ENCODE measurements at places on chromosomes 1 and 21.

GRCh38 chr1:228090613-228091081 is 8.1 kb downstream of the ARF1 start:
- no peak for DNase-seq

- DNase-seq = no peak
Measured at GRCh38 chr1:65949230-65949626, 156.5 kb downstream of the PDE4B start.

DNA sequence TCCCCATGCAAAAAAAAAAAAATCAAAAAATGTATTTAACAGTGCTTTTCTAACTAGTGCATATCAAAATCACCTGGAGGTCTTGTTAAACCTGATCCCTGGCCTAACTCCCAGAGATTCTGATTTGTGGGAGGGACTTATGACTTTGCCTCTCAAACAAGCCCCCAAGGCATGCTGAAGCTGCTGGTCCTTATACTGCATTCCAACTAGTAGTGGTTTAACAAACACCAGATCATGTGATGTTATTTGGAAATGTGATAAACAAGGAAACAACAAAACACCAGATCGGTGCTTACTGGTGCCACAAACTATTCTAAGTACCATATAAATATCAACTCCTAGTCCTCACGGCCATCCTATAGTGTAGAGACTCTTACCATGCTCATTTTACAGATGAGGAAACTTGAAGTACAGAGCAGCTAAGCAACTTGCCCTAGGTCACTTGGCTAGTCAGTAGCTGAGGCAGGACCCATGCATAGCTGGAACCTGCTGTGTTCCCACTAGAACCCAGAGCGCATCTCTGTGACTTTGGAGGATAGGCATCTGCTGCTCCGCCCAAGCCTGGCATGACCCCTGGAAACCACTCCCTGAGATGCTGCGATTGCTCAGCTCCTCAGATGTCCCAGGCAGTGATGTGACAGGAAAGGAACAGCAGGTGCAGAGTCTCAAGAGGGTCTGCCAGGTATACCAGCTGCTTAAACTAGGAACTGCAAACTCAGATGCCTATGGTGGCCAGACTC is 38.1 kb downstream of the SOX13 start:
- DNase-seq = no peak

GRCh38 chr1:198096390-198096789 is 60.4 kb upstream of the NEK7 start:
- no peak for DNase-seq

DNA sequence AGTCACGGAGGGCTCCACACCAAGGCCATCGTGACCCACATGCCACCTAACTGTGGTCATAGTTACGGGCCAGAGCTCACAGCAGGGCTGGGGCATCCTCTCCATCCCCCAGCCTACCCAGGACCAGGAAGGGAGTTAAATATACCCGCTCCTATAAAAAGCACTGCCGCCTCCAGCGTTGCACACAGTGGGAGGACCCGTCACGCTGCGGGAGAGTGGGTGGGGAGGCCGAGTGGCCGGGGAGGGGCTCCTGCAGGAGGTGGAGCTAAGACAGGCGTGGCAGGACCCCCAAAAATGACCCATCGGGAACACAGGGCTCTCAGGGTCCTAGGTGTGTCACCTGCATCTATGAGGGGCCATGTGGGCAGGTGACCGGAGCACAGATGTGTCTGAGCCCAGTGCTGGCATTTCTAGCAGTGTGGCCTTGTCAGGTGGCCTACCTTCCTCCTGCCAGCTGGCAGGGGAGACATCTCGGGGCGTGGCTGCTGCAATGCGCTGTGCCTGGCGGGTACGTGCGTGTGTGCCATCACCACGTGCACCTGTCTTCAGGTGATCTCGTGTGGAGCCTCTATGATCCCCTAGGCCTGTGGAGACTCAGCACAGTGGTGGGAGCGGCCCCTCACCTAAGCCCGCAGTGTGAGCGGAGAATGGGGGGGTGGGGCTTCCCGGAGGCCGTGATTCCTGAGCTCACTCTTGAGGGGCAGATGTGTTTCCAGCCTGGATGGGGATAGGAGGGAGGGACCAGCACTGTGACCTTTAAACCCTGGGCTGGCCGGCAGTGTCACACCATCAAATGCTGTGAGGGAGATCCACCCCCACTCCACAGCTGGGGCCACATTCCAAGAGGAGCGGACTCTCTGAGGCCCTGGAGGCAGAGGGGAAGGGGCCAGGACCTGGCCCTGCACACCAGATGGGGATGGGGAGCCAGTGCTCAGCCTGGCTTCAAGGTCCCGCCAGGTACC is 17.7 kb downstream of the AGRN start:
- no peak for DNase-seq

DNA sequence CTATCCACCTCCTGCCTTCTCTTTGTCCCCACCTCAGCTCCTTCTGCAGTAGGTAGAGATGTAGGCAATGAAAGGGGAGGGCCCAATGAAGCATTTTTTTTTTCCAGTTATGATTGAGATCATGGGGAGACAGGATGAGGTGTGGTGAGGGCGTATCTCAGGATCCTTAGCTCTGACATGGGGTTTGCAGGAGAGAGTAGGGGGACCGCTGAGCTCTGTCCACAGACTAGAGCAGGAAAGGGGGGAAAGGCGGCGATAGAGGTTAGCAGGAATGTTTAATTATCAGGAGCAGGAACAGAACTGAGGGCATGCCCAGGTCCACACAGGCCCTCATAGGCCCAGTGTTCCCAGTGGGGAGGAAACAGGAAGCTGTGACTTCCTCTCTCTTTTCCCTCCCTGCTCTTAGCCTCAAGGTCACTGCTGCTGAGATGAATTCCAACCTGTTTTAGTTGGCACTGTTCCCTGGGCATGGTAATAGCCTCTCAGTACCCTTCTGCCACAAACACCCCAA is 901 bp upstream of the RXFP4 start:
- no peak for DNase-seq

DNA sequence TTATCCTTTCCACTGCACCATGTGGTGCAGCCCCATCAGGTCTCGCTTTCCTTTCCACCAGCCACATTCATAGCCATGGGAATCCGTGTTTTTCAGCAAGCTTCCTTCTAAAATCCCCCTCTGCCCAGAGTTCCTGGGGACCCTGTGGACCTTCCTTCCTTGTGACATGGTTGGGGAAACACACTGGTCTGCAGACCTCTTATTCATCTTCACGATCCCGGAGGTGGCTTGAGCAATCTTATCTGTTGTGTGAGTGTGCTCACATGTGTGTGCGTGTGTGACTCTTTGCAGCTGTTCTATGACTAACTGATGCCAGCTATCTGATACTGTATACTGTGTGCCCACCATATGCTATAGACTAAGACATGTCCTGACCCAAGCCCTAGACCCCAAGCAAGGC is 15.6 kb upstream of the IL10 start:
- DNase-seq = no peak

DNA sequence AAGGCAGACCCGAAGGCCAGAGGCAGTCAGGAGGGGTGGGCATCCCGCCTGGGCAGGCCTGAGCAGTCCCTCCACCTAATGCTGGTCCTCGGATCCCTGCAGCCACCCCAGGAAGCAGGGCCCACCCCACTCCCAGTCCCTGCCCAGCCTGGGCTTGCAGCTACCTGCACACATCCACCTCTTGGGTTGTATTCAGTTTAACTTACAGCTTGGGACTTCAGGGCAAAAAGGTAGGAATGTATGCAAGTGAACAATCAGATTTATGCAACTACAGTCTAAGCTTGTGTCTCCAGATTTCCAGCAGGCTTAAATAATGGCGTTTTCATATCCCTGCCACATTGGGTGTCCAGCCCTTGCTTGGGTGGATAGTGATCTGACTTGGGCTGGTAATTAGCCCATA is 17.4 kb downstream of the LDLRAP1 start:
- DNase-seq = no peak

GRCh38 chr1:36703526-36704208 is 221.0 kb upstream of the CSF3R start:
- DNase-seq = peak; percentile 29

DNA sequence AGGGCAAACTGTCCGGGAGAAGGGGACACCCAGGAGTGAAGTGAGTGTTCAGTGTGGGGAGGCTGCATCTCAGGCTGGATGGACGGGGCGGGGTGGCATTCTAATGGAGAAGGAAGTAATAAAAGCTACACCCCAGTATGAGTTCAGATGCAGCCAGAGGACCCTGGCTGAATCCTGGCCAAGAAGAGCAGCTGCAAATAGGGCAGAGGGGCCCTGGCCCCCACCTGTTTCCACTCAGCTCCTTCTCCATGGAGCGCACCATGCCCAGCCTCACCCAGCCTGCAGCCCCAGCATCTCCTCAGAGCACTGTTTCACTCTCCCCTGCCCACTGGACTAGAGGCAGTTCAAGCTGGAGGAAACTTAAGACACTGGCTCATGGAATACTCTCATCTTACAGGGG is 46.4 kb downstream of the KCND3 start:
- no peak for DNase-seq

DNA sequence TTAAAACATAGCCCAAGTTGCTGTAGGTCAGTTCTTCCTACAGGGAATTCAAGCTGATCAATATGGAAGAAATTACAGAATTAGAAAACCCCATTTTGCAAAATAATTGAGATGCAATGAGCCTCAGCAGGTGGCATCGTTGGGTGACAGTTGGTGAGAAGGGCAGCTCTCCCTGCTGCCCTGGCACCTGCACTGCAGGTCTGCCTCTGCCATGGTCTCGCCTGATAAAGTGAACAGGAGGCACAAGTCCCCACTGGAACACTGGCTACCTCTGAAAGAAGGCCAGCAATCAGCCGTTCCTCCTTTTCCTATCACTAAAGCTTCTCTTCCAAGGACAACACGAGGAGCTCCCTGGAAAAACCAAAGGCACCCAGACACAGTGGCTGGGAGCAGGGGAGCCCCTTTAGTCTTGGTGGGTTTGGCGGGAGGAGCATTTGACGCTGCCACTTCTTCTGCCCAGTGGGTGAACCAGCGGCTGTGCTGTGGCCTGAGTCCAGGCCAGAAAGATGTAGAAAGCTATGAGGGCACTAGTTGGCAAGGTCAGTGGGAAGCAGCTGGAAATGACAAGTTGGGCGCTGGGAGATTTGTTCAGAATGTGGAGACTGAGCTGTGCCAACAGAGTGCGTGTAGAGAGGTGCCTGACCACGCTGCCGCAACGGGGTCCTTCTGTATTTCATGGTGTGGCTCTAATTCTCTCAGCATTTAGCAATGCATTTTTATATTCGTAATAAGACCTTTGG is 93.1 kb downstream of the RIPK4 start:
- DNase-seq = no peak

DNA sequence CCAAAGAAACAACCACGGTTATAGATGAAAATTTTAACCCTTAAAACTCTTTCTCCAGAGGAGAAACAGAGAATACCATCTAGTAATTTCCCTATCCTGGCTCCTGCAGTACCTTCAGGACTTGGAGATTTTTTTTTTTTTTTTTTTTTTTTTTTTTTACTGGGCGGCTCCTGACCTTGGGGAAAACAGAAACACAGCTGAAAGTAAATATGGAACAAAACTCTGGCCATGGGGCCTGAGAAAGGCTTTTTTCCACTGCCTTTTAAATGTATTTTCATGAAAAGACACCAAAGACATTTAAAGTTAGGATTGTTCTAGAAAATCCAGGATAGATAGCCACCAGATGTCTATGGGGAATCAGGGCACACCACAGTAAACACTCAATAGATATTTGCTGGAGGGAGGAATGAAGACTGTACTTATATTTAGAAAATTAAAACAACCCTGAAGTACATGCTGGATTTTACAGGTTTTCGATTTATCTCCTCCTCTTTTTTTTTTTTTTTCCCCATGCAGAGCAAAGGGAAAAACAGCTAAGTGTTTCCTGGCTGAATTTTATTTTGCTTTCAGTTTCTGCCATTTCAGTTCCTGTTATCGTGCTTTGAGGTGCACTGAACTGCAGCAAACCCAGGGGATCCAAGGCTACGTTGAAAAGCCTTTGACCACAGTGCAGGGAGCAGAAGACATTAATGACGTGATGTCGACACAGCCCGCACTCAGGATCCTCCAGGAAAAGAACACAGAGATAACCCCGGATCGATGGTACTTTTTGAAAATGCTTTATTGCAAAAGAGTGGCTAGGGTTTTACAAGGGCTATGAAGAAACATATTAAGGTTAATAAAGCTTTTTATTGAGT is 35.7 kb upstream of the CNN3 start:
- peak; percentile 9 for DNase-seq

DNA sequence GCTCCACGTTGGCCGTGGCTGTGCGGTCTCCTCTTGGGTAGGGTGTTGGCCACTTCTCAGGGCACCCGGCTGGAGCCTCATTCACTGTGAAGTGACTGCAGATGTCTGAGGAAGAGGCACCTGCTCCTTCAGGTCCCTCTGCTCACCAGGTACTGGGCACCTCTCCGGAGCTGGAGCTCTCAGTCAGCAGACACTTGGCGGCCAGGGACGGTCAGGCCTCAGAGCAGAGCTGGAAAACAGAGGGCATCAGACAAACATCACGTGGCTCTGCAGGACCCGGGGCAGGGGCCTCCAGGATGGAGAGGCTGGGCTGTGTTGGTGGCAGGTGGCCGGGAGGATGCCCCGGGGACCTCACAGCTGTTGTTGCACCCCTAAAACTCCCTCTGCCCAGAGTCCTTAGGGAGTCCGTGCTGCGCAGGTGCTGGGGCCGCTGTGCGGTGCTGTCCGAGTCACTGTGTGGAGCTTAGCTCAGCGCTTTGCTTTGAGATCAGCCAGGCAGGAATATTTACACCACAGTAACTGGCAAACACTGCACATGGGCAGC is 59.7 kb downstream of the SLX9 start:
- no peak for DNase-seq

GRCh38 chr1:11187931-11188330 is 1.2 kb upstream of the ANGPTL7 start:
- DNase-seq = no peak

DNA sequence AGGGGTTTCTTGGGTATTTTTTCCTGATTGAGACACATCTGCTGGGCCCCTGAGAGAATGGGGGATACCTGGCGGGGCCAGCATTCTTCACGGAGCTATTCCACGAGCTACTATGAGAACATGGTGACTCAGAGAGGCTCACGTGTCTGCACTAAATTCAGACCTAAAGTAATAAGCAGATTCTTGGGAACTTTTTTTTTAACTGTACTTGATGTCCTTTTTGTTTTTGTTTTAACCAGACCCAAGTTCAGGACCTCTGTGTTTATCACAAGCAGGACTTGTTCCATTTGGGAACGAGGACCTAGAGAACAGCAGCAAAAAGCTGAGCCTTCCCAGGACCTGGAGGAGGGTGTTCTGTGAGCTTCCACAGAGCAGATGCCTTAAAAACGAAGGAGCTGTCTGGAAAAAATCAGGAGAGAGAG is 44.0 kb downstream of the EVA1C start:
- DNase-seq = no peak

GRCh38 chr1:228339766-228340685 is 66.6 kb downstream of the TRIM11 start:
- no peak for DNase-seq

DNA sequence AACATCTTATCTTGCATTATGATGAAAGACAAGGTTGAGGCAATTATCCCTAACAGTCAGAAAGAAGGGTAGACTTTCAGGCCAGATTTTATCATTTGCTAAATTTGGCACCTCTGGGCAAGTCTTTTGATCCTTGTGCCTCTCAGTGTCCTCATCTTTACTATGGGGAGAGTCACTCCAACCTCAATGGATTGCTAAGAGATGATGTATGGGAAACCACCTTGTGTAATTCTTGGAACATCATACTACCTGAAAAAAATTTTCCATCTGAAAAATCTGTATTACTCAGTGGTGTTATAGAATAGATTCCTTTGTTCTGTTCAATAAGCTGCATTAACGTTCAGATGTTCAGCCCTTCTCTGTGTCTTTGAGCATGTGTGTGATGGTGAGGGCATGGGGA is 230.7 kb downstream of the TGFB2 start:
- DNase-seq = no peak

GRCh38 chr1:12486401-12487005 is 131.5 kb downstream of the DHRS3 start:
- no peak for DNase-seq

GRCh38 chr1:247114351-247115140 is 10.4 kb upstream of the ZNF669 start:
- DNase-seq = no peak

- no peak for DNase-seq
Measured at GRCh38 chr1:205448540-205449253, 7.1 kb downstream of the BLACAT1 start.
